CD4-positive, alpha-beta T cell treated with Interleukin-4 for 4 hours (primary cell): ENCODE measurements at places on chromosomes 5 and 9.

- DNase-seq, result no peak
These were observed 228.5 kb downstream of the COMMD10 start for GRCh38 chr5:116313366-116313765.

DNA sequence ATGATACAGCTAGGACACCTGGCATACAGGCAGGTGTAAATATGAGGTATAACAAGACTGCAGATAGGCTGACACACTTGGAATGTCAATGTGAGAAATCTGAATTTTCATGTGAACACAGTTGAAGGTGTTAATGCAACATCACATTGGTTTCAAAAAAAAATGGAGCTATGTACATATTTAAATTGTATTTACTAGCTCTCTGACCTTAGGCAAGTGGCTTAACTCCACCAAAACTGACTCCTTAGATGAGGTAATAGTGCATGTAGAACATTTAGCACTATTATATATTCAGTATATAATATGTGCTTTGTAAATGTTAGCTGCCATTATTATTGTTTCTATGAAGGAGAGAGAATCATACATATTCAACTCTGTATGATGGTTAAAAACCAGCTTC is 48.0 kb downstream of the HTR4 start:
- no peak for DNase-seq

DNA sequence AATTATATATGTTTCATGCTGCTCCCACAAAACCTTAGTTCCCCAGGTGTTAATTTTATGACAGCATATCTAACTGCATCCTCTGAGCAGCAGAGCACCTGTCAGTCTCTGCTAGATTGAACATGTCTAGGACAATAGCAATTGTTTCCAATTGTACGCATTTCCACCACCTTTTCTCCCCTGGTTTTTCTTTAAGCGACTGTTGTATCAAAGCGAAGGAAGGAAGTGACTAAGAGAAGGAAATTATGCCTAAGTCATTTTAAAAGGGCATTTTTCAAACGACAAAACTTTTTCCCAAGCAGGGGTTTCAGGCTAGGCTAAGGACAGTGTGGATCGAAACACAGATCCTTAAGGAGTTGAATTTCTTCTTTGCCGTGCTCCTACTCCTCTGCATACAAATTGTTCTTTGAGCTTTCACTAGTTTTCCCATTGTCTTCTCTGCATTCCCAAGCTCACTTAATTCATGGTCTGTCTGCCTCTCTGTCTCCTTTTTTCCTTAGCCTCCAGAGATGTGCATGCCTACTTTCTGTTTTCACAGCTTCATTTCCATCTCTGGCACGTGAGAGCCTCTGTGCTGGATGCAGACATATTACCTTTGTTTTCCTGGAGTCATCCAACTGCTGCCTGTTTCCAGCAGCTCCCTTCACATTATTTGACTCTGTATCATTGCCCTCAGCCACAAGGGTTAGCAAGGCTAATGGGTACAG is 39.4 kb upstream of the STARD4 start:
- DNase-seq, result no peak

GRCh38 chr9:123349691-123350480 is 6.1 kb upstream of the CRB2 start:
- DNase-seq, result peak; percentile 58

GRCh38 chr9:6024035-6024554 is 8.7 kb upstream of the RANBP6 start:
- DNase-seq, result peak; percentile 52

- DNase-seq, result no peak
These were observed 47.5 kb downstream of the TENT4A start for GRCh38 chr5:6760686-6761085.

DNA sequence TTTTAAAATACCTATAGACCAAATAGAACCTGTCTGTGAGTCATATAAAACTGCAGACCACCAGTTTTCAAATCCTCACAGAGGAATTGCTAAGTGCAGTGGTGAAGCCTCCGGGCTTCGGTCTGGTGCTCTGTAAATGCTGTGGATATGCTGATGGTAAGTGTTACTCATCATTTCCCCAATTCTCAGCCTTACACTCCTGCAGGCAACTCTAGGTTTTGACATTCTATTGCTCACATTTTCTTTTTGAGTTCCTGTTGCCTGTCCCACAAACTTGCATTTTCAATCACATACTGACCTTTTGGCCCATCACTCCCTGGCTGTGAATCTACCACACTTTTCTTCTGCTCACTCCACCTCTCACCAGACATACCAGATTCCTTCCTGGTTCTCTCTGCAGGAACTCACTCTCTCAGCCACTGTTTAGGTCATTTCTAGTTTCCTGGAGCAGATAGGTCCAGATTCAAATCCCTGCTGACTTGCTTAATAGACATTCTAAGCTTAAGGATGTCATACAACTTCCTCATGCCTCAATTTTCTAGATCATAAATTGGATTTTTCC is 192.9 kb downstream of the RAB3C start:
- DNase-seq, result no peak

DNA sequence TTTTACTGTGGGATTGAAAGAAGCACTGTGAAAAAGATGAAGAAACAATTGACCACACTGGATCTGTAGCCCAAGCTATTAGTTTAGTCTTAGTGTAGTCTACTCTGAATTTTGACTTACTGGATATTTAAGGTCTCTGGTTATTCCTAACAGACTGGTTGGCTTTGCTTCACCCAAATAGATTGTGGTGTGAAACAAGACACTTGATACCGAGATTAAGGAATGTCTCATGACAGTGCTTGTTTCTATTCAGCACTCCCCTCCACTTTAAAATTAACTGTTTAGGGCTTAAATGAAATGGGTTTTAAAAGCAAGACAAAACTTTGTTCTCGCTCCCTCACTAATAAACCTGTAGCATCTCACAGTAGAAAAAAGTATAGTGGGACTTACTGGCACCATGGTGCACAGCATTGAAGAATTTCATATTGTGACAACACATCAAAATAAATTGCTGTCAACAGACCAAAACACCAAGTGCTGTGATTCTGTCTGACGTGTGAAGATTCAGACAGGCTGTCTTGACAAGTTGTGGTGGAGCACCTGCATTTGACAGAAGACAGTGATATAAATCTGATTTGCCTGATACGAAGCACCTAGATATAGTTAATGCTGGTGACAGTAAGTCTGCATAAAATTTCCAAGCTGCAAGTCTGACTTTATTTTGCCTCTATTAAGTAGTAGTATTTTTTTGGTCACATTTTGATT is 73.1 kb downstream of the PBX3 start:
- no peak for DNase-seq

DNA sequence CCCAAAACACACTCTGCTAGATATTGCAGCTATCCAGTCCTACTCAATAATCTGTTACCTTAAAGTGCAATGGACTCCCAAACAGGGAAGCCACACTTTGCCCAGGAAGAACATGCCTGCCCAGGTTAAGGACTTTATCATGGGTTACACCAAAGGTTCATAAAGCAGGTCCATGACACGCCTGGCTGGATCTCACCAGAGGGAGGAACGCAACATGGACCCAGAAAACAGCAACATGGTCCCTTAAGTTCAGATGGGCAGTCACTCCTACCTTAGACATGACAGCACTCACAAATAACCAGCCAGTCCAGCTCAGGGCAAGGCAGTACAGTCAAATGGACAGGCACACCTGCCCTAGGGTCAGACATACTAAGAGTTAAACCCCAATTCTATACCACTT is 3.8 kb downstream of the P4HA2 start:
- no peak for DNase-seq

DNA sequence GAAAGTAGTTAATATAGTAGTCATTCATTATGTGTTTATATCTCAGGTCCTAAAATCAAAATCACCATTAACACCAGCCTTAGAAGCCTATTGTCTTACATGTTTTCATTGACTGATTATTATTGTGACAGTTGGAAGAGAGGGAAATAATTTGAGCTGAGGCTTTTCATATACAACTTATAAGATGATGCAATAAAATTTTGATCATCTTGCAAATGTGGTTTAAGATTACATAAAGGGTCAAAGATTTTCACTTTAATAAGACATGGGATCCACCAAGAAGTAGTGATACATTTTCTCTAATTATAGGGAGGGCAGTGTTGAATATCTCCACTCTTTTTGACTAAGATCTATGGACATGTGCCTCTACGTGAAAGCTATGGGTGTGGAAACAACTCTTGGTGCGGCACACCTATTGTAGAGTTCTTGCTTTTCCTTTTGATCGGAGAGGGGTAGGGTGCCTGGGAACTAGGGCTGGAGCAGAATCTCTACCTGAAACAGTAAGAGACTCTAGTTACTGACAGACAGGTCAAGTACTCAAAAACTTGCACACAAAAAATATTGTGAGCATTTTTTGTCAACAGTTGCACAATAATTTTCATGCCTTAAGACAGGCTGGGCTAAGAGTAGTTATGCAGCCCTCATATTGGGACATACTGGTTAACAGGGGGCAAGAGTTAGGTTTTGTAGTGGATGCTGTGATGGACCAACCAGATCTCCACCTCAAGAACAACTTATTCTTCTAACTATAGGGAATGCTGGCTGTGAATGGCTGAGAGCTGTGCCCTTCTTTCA is 139.3 kb upstream of the FST start:
- no peak for DNase-seq

- DNase-seq, result no peak
These were observed 97.8 kb upstream of the CPLX2 start for GRCh38 chr5:175773534-175774070.

DNA sequence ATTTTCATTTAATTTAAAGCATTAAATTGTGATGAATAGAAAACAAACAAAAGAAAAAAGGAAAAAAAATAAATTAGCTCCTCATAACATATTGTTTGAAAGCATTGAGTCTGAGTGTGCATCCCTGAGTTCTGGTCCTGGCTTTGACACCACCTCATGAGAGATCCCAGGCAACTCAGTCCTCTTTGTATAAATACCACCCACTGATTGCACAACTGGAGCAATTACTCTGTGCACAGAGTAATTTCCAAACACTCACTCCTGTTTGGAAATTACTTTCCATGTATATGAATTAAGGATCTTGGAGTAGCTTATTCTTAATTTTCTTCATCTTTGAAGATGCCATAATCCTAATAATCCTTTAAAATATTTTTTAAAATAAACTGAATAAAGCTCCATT is 59.4 kb upstream of the C5orf46 start:
- DNase-seq, result no peak

- DNase-seq, result no peak
These were observed 187.1 kb downstream of the TRIM32 start for GRCh38 chr9:116873937-116874914.

DNA sequence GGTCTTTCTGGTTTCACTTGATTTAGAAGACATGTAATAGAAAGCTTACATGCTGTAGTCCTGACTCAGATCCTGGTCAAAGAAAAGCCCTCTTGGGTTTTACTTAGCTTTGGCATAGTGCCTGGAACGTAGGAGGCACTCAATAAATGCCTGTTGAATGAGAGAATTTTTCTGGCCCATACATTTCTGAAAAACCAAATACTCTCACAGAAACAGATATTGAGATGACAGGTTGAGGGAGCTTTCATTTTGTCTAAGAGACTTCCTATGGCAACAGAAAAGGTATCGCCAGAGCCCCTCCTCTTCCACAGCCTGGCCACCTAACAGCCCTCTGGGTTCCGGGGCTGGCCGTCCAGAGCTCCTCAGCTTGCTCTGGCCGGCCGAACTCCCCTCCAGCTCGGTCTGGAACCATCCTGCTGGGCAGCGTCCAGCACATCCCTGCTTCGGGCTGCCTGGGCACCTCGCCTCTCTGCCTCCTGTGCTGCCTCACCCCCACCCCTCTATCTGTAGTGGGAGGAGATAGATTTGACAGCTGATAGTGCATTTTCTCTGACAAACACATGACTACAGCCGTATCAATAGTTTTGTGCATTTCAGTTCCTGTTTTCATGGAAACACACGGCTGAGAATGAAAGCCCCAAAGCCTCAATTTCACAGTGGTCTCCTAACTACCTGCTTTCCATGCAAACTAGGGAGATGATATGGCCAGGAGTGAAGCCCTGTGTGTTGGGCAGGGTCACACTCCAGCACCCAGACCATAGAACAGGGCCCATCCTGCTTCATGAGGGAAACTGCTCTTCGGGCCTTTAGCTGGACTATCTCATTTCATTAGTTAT is 1.1 kb downstream of the IL4 start:
- DNase-seq, result no peak

DNA sequence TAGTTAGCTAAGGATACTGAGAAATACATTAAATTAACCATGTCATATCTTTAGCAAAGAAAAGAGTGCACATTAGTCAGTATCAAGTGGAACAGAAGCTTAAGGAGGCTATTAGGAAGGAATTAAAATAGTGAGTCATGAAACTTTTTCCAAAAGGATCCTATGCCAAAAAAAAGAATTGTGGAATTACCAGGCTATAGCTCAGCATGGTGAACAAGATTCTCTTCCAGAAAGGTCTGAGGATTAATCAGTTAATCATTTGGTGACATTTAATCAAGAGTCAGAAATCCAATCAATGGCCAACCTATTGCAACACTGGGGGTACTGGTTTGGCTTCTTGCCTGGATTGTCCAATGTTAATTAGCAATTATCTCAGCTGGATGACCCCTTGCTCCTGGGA is 244.5 kb upstream of the NMUR2 start:
- DNase-seq, result no peak

- no peak for DNase-seq
These were observed 185.7 kb downstream of the PBX3 start for GRCh38 chr9:125932746-125933455.

DNA sequence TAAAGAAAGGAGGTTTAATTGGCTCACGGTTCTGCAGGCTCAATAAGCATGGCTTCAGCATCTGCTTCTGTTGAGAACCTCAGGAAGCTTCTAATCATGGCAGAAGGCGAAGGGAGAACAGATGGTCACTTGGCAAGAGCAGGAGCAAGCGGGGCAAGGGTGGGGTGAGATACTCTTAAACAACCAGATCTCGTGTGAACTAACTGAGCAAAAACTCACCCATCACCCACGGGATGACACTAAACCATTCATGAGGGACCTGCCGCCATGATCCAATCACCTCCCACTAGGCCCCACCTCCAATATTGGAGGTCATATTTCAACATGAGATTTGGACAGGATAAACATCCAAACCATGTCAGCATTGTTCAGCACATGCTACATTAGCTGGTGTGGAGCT is 89.1 kb upstream of the HAND1 start:
- no peak for DNase-seq

GRCh38 chr5:124285071-124285470 is 461.4 kb downstream of the ZNF608 start:
- no peak for DNase-seq

DNA sequence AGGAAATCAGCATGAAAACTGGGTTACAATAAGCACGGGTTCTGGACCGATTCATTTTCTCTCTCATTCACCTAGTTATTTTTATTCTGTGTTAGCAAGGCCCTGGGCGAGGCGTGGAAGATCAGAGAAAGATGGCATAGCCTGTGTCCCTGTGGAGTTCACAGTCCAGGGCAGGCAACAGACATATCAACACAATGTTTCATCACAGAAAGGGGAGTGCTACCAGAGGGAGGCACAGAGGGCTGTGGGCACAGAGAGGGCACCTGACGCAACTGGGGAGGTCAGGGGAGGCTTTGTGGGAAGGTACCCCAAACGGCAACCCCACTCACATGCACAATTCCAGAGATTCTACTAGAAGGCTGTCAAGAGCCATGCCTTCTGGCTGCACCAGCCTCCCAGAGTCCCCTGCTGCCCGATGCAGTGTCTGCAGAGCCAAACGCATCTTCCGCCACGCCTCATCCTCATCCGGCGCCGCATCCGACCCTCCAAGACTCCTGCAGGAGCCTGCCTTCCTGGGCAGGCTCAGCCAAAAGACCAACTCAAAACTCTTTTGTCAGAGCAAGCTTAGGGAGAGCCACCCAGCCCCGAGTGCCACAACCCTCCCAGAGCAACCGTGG is 1.4 kb downstream of the FAM193B start:
- no peak for DNase-seq
